ENCODE measurements at places on chromosomes 7 and 10. TPM values are rescaled to one million over a fixed set of nuclear protein-coding genes. Genes with fewer than 3 reads are reported as not detected.

The HIPK2 gene
- 32.3 TPM for total RNA-seq

The GET4 gene
- total RNA-seq = 86.6 TPM

The PNLIPRP3 gene
- not detected for total RNA-seq

DNA sequence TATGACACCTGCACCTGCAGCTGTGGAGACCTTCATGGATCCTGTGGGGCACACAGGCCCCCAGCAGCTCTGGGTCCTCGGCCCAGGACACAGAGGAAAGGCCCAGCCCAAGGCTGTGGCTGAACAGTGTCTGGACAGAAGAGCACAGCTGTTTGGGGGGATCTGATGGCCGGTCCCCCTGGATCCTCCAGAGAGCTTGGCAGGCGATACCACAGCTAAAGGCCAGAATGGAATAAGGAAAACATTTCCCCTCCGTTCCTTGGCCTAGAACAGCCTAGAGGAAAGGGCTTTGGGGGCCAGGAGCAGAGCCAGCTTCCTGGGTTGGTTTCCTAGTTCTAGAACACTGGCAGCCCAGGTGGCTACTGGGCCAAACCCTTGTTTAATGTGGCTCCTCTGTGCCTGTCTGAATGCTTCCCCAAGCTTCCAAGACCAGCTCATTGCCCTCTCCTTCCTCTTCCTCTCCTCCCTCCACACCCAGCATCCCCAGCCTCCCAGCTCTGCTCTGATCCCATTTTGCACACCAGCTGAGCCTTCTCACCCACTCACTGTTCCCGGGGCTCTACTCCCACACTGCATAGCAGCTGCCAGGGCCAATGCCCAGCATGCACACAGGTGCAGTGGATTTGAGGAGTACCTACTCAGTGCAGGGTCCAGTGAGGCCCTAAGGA is 46.9 kb downstream of the GPAM start:
- H3K36me3 ChIP-seq = no peaks in the 10 kb centered on the region
- DNase-seq = no peak
- H3K27me3 ChIP-seq = no peaks in the 10 kb centered on the region
- H3K4me3 ChIP-seq = no peak overlapping the region
- no peaks in the 10 kb centered on the region for H3K4me1 ChIP-seq

- H3K4me3 ChIP-seq = no peak overlapping the region
- H3K27me3 ChIP-seq = no peaks in the 10 kb centered on the region
- no peaks in the 10 kb centered on the region for H3K36me3 ChIP-seq
These were observed 12.0 kb downstream of the PPP1R17 start for GRCh38 chr7:31699050-31699449.

DNA sequence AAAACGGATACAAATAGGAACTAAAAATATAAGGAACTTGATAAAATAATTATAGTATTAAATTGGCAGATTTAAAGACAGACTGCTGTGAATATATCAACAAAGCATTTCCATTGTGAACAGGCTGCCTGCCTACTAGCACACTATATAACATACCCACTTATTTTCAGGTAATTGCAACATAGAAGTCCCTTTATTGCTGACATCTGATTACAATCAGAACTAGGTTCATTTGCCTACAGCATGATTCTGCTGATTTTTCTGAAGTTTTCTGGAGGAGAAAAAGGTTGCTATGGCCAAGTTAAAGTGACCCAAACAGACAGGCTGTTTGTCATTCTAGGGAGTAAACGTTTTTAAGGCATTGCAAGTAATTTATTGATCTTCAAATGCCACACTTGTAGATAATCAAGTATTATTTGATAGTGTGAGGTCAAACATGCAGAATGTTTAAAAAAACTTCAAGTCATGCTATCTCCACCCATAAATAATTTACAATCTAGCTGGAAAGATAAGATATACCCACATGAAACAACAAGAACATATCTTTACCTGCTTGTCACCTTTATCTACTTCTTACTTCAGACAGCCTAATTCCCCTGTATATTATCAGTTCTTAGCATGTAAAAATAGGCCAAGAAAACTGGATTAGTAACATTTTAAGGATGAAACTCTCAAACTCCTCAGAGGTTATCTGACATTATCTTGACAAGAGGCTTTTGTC is 40.5 kb downstream of the MTPN start:
- no peak overlapping the region for H3K4me3 ChIP-seq
- no peak overlapping the region for H3K27ac ChIP-seq
- H3K4me1 ChIP-seq = peaks cover 19% of the 10 kb centered on the region
- no peaks in the 10 kb centered on the region for H3K27me3 ChIP-seq
- H3K36me3 ChIP-seq = no peaks in the 10 kb centered on the region

GRCh38 chr7:100629117-100629716 is 12.1 kb downstream of the TFR2 start:
- no peaks in the 10 kb centered on the region for H3K36me3 ChIP-seq
- H3K27ac ChIP-seq = no peak overlapping the region
- H3K4me1 ChIP-seq = peaks cover 26% of the 10 kb centered on the region
- H3K4me3 ChIP-seq = no peak overlapping the region

DNA sequence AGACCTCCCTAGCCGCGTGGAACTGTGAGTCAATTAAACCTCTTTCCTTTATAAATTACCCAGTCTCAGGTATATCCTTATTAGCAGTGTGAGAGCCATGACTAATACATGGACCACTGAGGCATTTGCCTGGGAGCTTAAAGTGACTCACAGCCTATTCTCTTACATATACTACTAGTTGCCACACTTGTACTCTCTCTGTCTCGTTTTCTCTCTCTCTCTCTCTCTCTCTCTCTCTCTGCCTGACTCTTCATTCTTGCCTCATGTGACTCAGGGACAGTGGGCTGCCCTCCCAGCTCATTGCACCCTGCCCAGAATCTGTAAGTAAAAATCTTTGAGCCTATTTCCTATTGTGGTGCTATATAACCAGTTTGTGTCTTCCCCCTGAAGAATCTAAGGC is 238.5 kb upstream of the MAGI2 start:
- no peak overlapping the region for H3K4me3 ChIP-seq
- H3K36me3 ChIP-seq = no peaks in the 10 kb centered on the region
- no peak overlapping the region for H3K27ac ChIP-seq
- H3K27me3 ChIP-seq = no peaks in the 10 kb centered on the region

Measured in stomach (tissue), 19 donors.